Inflammatory macrophage treated with lipopolysaccharide for 4 hours (primary cell): ENCODE measurements at places on chromosomes 7 and 10.
A peak's percentile ranks its signal among the peaks of the same experiment; 100 is the strongest.

- DNase-seq, result no peak
These were observed 14.5 kb downstream of the DNAJB9 start for GRCh38 chr7:108584211-108584610.

- DNase-seq, result no peak
These were observed 43.3 kb downstream of the ZMIZ1 start for GRCh38 chr10:79111846-79112614.

GRCh38 chr7:442457-442856 lies 77.2 kb downstream of the PDGFA start:
- no peak for DNase-seq

DNA sequence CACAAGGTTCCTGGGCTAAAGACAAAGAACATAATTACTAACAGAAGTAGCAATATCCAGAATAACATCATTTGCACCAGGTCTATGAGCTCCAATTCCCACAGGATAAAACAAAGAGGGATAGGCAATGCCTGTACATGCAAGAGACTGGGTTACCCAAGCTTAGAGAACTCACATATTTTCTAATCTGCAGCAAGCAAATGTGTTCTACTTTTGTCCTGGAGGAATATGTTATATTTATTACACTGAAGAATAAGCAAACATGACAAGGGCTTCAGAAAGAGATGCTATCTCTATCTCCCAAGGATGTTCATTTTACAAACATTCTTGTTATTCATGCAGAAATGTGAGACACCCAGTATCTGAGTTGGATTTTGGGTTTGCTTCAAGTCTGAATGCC lies 118.6 kb downstream of the MDFIC start:
- DNase-seq, result no peak

DNA sequence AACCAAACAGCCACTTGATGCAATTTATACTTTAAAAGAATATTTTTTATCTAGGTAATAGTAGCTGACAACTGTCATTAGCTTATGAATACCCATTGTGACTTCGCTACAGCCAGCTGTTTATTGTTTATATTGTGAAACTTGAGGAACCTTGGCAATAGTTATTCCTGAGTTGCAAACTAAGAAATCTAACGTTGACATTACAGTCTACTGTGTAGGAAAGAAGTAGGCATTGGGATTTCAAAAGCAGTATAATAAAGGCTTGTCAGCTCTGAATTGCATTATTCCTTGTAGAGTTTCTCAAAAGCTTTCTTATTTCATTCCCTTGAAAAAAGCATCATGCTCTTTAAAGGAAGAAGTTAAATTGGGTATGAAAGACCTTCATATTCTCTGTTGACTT lies 42.7 kb upstream of the OIT3 start:
- peak; percentile 83 for DNase-seq

- DNase-seq, result peak; percentile 49
These were observed 983 bp downstream of the FZD8 start for GRCh38 chr10:35640951-35641675.

DNA sequence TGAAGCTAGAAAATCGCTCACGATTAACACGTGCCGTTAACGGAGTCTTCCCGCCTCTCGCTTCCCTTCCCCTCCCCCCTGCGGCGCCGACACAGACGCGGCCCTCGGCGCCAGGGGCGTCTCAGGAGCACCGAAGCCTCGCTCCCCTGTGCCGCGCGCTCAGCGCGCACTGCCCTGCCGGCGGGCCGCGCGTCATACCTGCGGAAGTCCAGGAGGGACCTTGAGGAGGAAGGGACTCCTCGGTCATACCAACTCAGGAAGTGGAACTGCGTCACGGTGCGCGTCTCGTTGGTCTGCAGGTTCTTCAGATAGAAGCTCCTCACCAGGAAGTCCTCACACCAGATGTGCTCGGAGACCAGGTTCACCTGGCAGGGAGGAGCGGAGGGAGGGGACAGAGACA lies 239.6 kb downstream of the DNAJB6 start:
- no peak for DNase-seq

GRCh38 chr7:1659696-1660095 lies 10.4 kb upstream of the ELFN1 start:
- no peak for DNase-seq

DNA sequence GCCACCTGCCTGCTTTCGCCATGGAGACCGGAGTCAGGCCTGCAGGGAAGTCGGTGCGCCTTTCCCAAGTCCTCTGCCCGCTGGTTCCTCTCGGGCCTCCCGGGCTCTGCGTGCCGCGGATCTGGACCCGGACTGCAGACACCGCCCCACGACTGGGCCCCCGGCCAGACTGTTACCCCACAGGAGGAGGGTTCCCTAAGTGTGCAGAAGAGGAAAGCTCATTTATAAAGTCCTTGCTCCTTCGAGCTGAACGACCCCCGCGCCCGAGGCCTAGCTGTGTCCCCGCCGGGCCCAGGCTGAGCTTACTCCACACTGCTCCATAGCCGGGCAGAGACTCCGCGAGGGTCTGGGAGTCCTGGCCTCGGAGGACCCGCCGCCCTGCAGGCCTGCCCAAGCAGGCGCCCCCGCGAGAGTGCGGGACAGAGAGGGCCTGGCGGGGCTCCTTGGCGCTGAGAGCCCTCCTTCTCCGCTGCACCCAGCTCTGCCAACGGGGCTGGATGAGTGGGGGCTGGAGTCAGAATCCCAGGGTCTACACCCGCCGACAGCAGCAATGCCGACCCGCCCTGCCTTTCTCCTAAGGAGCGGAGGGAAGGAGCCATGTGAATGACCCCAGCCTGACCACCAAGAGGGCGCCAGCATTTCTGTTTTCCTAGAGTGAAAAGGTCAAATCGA lies 8.3 kb downstream of the EN2 start:
- no peak for DNase-seq

DNA sequence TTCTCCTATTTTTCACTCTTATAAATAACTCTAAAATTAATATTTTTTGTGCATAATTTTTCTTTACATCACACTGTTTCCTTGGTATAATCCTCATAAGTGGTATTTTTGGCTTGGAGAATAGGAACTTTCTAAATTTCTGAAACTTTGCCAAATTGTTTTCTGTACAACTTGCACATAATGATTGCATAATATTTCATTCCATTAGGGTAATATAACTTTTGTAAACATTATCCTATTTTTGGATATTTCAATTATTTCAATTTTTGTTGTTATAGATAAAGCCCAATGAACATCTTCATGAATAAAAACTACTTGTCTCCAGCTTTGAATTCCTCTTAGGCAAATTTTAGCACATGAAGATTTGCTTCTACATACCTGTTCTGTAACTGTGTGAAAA lies 135.9 kb downstream of the ELAPOR2 start:
- no peak for DNase-seq

GRCh38 chr7:70953796-70954195 lies 178.1 kb upstream of the GALNT17 start:
- no peak for DNase-seq

- no peak for DNase-seq
These were observed 56.6 kb downstream of the CHRM2 start for GRCh38 chr7:136925044-136925443.

- no peak for DNase-seq
These were observed 19.3 kb downstream of the PRSS2 start for GRCh38 chr7:142790056-142790455.

DNA sequence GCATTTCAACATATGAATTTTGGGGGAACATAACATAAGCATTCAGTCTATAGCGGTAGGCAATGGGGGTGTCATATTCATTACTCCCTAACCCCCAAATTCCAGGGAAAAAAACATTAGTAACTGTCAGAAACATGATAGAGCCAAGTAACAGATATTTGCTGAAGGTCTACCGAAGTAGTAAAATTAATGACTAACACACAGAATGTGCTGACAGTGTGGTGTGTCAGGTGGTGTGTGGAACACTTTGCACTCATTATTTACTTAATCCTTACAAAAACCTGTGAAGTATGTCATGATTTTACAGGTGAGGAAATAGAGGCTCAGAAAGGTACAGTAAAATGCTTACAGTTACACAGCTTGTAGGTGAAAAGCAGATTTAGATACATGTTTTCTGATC lies 85.4 kb upstream of the RHOBTB1 start:
- DNase-seq, result no peak

DNA sequence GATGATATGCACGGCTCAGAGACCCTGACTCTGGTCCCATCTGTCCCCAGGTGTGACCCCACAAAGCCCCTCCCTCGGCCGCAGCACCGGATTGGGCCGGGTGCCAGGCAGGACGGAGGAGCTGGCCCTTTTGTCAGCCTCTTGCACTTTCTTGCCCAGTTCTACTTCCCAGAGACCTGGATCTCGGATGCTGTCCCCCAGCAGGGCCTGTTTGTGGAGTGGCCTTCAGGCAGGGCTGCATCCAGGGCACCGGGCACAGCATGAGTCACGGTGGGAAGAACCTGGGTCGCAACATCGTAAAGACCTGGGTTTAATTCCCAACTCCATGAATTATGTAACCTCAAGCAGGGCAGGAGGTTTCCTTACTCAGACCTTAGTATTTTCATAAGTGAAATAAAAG lies 158.4 kb upstream of the SH2B2 start:
- DNase-seq, result no peak

DNA sequence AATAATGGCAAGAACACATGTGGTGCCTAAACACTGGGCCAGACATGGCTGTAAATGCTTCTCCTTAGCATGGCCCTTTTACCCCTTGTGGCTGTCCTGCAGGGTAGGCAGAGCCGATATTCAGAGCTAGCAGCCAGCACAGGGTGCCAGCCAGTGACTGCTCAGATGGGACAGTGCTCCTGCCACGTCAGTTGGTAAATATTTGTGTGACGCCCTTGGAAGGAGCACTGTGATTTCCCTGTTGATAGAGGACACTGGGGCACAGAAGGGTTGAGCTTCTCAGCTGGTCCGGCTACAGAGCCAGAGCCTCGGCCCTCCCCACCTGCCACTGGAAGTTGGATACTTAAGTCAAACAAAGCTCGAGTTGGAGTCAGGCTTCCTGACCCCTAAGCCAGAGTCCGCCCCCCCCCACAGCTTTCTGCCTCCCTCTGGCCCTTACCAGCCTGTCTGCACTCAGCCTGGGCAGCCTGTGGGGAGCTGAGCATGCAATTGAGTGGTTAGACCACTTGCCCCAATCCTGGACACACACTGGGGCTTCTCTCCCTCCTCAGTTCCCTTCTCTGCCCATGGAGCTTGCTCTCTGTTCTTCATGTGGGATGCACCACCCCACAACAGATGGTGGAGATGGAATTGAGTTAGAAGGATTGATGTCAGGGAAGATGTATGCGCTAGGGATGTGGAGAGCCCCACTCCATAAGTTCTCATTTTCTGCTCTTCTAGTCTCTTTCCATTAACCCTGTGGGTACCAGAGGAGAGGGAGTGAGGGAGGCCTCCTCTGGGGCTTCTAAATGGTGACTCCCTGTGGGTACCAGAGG lies 350.8 kb downstream of the PLXNA4 start:
- no peak for DNase-seq

DNA sequence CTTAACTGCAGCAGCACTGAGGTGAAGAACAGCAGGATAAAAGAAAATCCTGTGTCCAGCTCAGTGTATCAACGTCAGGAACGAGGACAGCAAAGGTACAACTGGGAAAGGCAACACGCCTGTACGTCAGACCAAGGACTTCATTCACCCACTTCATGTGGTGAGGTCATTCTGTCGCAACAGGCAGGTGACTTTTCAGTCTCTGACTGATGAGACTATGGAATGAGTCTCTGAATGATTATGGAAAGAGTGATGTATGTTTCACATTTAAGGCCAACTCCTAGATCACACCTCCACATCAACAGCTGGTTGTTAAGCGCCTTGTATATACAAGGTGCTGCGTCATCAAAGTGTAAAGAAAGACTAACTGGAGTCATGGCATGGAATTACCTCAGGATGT lies 297.6 kb upstream of the SP8 start:
- DNase-seq, result no peak

GRCh38 chr10:44662051-44662450 lies 249.1 kb upstream of the TMEM72 start:
- DNase-seq, result no peak

GRCh38 chr10:11573497-11573896 lies 38.0 kb downstream of the USP6NL start:
- DNase-seq, result peak; percentile 90

DNA sequence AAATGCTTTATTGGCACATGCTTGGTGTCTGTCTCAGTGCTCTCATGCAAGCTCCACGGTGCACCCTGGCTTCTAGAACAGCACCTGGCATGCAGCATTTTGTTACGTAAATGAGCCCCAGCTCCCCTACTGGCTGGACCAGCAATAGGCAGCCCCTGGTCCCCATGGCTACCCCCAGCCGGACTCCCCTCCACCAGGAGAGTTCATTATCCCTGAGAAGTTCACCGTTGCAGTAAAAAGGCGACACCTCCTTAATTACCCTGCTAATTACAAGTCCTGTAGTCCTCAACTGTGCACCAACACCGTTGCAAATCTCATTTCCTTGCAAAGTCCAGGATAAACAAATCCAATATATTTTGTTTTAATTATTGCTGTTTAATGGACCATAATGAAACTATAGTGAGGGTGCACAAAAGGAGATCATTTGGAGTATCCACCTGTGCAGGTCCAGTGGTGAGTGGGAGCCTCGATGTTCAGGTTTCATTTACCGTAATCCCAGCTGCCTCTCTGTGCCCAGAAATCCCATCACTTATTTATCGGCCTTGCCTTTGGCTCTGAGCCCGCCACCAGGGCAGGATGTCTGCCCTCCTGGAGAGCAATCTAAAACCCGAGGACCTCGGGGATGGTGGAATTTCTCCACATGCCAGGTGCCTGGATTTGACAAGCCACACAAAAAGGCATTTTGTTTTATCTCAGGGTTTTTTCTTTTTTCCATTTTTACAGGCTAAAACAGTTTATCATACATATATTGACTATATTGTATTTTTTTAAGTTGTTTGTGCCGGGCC lies 12.8 kb upstream of the DRGX start:
- DNase-seq, result no peak

GRCh38 chr10:62426086-62426485 lies 51.9 kb downstream of the ZNF365 start:
- DNase-seq, result peak; percentile 9

DNA sequence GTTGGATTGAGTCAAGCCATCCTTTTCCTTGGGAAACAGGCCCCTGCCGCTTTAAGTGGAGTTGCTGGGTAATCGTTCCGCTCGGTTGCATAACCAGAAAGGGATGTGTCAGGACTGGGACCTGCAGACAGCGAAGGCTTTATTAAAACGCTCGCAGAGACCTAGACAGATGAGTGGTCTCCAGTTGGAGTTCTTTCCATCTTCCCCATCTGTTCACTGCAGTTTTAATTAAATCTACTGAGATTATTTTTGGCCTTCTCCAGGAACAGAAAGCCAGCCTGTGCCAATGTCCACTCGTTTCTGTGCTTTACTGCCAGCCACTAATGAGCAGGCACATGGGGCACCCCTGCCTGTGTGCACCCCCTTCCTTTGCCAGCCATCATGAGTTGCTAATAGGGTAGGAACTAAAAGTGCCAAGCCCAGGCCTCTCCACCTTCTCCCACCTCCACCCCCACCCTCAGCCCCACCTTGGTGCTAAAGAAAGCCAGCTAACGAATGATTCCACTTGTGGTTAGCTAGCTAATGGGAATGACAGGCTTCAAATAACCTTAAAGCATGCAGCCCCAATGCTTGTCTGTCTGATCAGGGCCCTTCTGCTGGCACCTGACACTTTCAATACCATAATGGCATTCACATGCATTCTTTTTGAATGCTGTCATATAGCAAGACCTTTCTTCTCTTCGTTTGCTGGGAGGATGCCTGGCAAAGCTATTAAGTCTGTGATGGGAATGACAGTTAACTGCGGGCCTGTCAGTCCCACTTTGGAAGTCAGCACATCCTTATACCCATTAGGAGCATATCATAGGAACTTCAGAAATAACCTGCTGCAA lies 556.8 kb upstream of the GALNT17 start:
- no peak for DNase-seq
